ENCODE measurements at places on chromosomes 13 and 19. TPM values are rescaled to one million over a fixed set of nuclear protein-coding genes. Genes with fewer than 3 reads are reported as not detected.

GRCh38 chr19:1832046-1832663 lies 16.1 kb downstream of the REXO1 start:
- DNase-seq = no peak

DNA sequence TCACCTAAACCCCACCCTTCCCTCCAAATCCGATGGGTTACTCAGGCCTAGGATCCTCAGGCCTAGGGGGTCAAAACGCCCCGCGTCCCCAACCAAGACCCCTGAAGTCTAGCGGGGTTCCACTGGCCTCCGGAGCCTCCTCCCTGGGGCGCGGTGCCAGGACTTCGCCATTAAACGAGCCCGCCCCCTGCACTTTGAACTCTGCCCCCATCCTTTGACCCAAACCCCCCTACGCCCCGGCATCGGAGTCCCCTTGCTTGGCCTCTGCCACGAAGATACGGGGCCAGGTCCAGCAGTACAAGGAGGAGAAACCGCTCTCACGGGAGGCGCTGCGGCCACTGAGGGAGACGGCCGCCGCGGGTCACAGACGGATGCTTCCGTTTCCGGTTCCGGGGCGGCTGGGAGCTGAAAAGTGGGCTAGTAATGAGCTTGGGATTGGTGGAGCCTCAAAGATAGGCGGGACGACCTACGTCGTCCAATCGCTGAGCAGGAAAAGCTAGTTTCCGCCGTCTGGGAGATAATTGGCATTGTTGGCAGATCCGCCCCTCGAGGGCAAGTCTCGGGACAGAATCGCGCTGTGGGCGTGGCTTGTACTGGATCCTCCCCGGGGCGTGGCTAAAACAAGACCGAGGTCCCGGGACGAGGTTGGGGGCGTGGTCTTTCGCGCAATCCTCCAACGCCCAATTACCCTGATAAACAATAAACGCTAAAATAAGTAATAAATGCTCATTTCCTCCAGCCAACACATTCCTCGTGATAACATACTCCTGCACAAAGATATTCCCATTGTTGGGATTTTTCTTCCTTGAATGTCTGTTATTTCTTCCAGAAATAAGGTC lies 5.7 kb upstream of the ZNF77 start:
- DNase-seq = peak; percentile 100

IRF2BP1 gene
- total RNA-seq = 30.4 TPM

FRY gene
- 14.3 TPM for total RNA-seq

GRCh38 chr19:38713227-38713649 lies 31.0 kb downstream of the CAPN12 start:
- DNase-seq = no peak

DNA sequence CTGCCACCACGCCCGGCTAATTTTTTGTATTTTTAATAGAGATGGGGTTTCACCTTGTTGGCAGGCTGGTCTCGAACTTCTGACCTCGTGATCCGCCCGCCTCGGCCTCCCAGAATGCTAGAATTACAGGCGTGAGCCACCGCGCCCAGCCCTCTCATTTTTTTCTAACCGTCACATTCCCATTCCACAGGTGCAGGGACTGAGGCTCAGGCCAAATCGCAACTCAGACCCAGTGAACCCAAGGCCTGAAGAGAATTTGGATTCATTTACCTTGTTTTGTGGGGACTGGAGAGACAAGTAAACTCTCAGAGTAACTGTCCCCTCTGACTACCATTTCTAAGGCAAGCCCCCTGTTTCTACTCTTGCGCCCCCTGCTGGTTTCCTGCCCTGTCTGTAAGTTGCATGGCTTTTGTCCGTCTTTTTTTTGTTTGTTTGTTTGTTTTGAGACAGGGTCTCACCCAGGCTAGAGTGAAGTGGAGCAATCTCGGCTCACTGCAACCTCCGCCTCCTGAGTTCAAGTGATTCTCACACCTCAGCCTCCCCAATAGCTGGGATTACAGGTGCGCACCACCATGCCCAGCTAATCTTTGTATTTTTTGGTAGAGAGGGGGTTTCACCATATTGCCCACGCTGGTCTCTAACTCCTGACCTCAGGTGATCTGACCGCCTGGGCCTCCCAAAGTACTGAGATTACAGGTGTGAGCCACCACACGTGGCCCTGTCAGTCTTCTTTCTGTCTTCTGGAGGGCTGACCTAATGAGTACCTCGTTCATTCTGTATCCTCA lies 2.3 kb upstream of the STRN4 start:
- DNase-seq = peak; percentile 35

DNA sequence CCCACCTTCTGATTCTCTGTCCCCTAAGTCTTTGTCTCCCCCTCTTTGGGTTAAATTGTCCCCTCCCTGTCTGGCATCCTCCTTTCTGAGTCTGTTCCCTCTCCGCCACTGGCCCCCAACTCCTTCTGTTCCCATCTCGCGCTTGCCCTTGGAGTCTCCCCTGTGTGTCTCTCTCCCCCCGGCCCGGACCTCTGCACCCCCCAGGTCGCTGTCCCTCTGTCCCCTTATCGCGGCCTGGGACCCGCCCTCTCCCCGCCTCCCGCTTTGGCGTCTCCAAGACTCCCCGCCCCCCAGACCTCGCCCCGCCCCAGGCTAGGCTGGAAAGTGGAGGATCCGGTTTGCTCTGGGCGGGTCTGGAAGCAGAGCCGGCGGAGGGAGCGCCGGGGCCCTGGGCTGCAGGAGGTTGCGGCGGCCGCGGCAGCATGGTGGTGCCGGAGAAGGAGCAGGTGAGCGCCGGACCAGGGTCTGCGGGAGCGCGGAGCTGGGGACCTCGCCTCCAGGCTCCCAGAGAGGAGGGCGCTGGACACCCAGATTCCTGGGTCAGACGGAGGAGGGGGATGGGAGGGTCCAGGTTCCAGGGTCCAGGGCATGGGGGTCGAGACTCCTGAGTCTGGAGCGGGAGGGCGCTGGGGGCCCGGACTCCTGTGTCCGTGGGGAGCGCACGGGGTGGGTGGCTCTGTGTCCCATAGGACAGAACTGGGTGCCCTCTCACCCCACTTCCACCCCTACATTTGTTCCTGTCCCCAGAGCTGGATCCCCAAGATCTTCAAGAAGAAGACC lies at the start of gene TRPM4:
TSS of gene TRPM4 (plus strand) at position 348 of the 780 bp plus-strand sequence. CDS start at position 423, 75 bp downstream.
- peak; percentile 89 for DNase-seq

C5AR2 gene
- total RNA-seq = not detected

GRCh38 chr19:29887442-29887855 lies 54.6 kb upstream of the URI1 start:
- DNase-seq = no peak

DNA sequence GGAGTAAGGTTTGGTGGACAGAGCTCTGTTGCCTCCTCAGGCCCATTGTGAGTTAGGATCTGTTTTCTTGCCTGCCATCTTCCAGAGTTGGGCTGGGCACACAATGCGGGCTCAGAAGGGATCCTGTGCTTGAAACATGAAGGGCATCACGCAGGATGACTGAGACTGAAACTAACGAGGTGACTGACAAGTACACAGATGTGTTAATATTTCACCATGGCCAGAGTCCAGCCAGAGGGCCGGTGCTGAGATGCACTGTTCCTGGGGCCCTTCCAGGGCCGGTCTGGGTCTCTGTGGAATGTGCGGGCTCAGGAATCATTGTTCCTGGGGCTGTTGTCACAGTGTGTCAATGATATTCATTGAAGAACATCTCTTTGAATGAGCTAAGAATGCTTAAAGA lies 163.7 kb downstream of the URI1 start:
- no peak for DNase-seq

DNA sequence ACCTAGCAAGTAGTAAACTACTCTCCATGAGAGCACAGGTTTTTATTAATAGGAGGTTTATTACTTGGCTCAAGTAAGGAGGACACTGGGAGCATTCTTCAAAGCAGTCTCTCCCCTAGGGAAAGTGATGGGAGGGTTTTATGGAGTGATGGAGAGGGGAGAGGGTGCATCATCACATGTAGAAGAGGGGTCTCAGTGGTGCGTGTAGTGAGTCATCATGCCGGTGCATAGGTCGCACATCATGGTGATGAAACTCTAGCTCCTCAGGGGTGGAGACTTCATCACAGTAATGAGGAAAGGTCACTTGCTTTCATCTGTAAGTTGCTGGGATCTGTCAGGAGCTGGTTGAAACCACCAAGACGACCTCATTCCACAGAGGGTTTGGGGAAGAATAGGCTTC lies 210.8 kb upstream of the UBL3 start:
- DNase-seq = no peak

SULT2A1 gene
- not detected for total RNA-seq

FKRP gene
- total RNA-seq = 44.1 TPM

DNA sequence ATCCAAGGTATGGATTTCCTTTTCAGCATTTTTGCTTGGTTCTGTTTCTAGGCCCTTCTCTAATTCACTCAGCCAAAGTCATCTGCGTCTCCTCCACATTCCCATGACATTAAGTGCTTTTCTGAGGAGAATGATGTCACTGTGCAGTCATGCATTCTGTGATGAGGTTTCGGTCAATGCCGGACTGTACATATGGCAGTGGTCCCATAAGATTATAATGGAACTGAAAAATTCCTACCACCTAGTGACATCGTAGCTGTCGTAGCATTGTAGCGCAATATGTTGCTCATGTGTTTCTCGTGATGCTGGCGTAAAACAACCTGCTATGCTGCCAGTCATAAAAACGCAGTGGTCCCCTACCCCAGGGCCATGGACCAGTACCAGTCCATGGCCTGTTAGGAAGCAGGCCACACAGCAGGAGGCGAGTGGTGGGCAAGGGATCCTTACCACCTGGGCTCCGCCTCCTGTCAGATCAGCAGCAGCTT lies 63.4 kb upstream of the TNFRSF19 start:
- DNase-seq = no peak

GRCh38 chr13:97135883-97136282 lies 86.2 kb upstream of the MBNL2 start:
- DNase-seq = no peak

- no peak for DNase-seq
These were observed 4.4 kb upstream of the CDK8 start for GRCh38 chr13:26249551-26249950.

DNA sequence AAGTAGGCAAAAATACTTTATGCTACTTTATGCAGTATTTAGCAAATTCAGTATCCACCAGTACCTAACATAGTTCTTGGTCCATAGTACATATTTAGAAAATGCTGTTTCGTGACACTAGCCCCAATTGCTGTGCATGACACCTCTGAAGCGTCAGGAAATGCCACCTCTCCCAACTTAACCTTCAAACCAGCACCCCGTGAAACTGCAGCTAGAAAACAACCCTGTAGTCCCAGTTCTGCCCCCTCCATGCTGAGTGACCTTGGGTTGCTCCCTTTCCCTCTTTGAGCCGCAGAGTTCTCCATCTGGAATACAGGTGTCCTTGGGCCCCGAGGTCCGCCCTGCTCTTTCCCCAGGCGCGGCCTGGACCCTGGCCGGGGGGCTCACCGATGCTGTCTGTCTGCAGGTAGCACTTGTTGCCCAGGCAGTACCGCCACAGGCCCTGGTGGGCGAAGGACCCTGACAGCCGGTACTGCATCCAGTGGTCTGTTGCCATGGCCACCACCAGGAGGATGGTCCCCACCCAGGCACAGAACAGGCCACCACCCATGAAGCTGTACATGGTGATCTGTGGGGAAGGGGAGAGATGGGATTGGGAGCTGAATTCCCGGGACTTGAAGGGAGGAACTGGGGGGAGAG lies 773 bp downstream of the LIM2 start:
- DNase-seq = no peak

DNA sequence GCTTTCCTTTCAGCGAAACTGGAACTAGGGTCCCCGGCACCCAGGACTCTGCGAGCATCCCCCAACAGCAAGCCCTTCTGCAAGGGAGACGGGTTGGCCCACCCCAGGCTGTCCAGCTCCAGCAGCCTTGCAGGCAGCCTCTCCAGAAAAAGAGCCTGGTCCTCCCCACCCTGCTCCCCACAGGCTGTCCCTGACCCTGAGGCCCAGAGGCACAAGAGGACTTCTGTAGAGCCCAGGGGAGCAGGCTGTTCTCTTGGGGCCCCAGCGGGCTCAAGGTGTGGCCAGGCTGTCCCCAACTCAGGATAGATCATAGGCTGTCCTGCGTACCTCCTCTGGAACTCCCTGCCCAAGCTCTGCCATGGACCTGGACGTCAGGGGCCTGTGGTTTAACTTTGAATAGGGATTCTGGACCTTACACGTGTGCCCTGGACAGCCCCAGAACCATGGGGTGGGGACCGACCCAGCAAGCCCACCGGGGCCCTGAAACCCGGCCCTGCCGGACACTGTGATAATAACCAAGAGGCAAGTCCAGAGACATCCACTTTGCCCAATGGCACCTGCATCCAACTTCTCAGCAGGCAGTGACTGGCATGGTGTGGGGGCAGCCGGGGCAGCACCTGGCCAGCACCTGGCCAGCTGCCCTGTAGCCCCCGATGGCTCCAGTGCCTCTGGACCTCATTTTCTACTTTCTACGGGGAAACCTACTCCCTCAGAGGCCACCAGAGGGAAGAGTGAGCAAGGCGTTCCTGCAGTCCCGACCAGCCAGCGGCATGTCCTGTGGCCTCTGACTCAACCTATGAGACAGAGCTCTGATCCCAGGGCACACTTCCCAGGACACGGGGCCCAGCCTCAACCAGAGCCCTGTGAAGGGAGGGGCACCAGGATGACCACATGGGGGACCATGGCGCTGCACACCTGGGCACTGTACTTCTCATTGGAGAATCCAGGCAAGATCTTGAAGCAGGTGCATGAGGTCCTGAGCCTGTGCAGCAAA lies 50.9 kb upstream of the TPM4 start:
- DNase-seq = no peak

POLR2E gene
- 161 TPM for total RNA-seq

DNA sequence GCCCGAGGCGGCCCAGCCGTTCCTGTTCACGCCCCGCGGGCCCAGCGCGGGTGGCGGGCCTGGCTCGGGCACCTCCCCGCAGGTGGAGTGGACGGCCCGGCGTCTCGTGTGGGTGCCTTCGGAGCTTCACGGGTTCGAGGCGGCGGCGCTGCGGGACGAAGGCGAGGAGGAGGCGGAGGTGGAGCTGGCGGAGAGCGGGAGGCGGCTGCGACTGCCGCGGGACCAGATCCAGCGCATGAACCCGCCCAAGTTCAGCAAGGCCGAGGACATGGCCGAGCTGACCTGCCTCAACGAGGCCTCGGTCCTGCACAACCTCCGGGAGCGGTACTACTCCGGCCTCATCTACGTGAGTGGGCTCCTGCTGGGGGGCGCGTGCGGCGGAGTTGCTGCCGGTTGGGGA lies 7.0 kb downstream of the MYH14 start:
- no peak for DNase-seq

- DNase-seq = no peak
These were observed 13.8 kb downstream of the CILP2 start for GRCh38 chr19:19551853-19552192.

FPR3 gene
- total RNA-seq = not detected

- DNase-seq = peak; percentile 80
These were observed 24.6 kb downstream of the SPC24 start for GRCh38 chr19:11130824-11131455.

CD22 gene
- total RNA-seq = 5.1 TPM

DNA sequence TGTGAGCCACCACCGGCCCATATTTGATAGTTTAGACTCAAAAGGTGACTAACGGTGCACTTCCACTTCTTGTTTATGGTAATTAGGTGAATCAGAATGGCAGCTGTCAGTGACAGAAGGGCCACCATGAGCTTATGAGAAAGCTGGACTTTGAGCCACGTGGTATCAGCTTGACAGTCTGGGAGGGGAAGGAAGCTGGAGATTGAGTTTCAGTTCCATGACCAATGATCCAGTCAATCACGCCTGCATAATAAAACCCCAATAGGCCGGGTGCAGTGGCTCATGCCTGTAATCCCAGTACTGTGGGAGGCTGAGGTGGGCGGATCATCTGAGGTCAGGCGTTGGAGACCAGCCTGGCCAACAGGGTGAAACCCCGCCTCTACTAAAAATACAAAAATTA lies 8.2 kb downstream of the EID2B start:
- DNase-seq = no peak
